GM03348 (cell line): ENCODE measurements at places on chromosomes 6 and 20.
A peak's percentile ranks its signal among the peaks of the same experiment; 100 is the strongest.

DNA sequence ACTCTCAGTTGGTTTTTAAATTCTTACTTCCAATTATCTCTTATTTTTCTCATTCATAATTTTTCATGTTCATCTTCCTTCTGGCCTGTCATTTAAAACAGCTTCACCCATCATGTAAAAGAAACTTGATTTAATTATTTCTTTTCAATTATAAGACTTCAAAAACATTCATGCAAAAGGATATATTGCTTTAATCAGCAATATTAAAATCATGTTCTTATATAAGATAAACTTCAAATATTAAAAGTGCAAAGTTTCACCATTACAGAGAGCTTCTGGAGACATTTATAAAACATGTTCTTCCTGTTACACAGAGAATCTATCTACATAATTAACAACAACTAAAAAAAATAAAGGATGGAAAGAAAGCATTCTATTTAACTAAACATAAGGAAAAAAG lies 396.7 kb upstream of the RUNX2 start:
- DNase-seq, result no peak

DNA sequence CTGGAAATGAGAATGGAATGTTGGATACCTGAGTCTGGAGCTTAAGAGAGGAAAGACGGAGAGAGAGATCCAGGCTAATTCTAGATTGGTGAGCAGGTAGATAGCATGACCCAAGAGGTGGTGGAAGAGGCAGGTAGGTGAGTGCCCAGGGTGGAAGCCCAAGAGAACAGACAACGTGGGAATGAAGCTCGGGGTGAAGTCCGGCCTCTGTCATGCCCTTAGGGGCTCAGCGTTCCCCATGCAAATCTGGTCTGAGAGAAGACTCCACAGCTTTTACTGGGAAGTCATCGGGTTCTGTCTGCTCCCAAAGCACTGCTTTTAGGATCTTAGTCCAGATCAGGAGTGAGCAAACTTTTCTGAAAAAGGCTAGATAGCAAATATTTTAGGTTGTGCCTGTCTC lies 3.6 kb downstream of the NELFCD start:
- DNase-seq, result no peak

GRCh38 chr6:149043476-149044130 lies 273.9 kb upstream of the TAB2 start:
- no peak for DNase-seq

DNA sequence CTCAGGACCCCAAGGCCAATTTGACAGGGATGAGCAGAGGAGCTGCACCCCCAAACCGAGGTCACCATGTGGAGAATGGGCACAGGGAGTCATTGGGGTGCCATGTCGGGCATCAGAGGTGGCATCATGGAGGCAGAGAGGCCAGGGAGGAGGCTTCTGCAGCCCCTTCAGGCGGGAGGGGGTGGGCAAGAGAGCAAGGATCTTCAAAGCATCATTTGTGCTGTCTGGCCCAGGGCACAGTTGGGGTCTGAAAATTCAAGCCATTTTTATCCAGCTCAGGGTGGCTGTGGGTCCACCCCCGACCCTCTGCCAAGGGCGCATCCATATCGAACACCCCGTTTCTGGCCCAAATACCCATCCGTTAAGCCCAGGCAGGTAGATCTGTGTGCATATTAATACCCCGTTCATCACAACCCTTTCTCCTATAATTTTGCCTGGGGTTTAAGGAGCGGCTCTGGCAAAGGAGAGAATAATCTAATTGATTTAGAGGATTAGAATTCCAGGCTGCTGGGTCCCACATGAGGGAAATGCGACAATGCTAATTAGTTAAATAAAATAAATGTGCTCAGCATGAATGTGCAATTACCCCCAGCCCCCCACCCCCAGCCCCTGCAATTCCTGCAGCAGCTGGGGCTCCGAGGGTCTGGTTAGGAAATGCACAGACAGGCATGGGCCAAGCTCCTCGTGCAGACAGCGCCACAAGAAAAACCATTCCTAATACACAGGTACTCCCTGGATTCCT lies 31.9 kb downstream of the VSTM2L start:
- no peak for DNase-seq

GRCh38 chr6:24273096-24273870 lies 84.6 kb downstream of the DCDC2 start:
- no peak for DNase-seq

DNA sequence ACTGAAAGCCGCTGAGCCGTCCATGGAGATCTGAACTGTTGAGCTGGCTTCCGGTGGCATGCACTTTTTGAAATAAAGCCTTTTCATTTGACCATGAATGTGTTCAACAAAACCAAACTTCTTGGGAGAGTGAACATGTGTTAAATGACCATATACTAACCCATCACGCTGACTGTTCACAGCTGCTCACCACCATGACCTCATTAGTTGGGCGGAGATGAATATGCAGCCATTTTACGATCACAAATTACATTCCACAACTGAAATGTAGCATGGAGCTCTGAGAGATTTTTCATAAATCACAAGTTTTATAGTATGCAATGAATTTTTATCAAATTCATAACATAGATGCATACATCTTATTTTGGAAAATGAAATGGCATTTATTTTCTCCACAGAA lies 4.2 kb downstream of the RAMACL start:
- DNase-seq, result no peak

GRCh38 chr6:159687341-159687740 lies 5.7 kb downstream of the SOD2 start:
- DNase-seq, result no peak

- DNase-seq, result no peak
Measured at GRCh38 chr6:79416931-79417330, 120.3 kb downstream of the LCA5 start.

DNA sequence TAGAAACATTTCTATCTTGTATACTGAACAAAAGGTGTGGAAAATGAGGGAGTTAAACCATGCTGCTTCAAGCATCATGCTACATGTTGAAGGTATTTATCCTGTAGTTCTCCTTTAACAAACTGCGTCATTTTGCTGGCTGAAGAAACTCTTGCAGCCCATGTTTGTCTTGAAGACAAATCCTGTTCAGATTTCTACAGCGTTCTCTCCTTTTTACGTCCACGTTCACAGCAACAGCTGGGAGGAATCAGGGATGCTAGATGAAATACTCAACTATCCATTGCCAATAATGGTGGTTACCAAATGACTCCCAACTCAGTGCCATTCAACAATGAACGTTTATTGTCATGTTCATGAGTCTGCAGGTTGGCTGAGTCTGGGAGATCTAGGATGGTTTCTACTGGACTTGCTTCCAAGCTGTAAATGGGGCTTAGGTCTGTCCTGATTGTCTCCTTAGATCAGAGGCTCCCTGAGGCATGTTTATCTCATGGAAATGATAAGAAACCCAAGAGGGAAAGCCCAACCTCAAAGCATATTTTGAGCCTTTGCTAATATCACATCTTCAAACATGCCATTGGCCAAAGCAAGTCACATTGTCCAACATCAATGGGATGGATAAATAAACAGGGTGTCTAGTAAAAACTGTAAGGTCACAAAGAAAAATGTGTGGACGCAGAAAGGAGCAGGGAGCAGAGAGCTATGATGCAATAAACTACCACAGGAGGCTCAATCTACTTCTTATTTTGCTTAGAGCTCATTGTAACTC lies 2.7 kb upstream of the PLCB1 start:
- no peak for DNase-seq

GRCh38 chr6:44044154-44044539 lies 83.1 kb downstream of the MRPL14 start:
- no peak for DNase-seq

- DNase-seq, result peak; percentile 60
Measured at GRCh38 chr6:138654715-138655634, 118.6 kb upstream of the CCDC28A start.

- DNase-seq, result no peak
Measured at GRCh38 chr20:672963-673602, 2.5 kb downstream of the SCRT2 start.

DNA sequence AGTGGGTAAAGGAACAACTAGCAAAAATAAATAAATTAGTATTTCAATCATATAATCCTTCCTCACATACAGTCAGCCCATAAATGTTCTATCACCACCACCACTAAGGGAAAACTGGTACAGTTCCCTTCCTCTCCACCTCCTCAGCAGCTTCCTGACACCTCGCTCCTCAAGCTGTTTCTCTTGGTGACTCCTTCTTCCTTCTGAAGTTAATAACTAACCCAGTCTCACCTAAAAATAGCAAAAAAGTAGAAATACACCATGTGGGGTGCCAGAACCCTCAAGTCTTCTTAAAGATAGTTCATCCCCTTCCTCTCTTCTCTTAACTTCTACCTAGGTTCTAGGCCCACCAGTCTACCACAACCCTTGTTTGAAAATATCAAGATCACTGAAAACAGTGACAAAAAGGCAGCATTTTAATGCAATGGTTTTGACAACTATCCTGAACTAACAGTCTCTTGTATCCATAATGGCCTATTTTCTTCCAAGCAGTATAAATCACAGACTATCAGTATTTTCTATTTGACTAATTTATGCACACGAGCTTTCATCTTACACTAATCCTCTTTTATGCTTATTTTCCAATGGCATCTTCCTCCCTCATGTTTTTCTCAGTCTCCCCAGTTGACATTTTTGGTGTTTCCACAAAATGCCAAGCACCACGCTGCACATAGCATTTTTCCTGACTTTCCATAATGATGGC lies 85.5 kb downstream of the KHDC1L start:
- no peak for DNase-seq

GRCh38 chr6:32830017-32830416 lies 8.5 kb downstream of the TAP2 start:
- no peak for DNase-seq

DNA sequence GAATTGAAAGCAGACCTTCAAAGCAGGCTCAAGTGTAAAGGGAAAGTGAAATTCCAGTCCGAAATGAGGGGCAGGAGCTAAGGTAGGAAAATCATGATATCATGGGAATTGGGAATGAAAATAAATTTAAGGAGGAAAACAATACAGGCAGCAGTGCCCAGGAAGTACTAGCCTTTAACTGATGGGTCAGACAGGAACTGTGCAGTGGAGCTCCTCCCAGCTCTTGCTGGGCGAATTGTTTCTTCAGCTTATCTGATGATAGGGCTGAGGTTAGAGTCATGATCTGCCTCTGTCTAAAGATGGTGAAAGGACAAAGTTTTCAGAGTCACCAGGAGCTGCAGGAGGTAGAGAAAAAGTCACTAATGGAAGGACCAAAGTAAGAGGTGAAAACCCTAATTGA lies 457.9 kb upstream of the PTCHD4 start:
- peak; percentile 10 for DNase-seq

DNA sequence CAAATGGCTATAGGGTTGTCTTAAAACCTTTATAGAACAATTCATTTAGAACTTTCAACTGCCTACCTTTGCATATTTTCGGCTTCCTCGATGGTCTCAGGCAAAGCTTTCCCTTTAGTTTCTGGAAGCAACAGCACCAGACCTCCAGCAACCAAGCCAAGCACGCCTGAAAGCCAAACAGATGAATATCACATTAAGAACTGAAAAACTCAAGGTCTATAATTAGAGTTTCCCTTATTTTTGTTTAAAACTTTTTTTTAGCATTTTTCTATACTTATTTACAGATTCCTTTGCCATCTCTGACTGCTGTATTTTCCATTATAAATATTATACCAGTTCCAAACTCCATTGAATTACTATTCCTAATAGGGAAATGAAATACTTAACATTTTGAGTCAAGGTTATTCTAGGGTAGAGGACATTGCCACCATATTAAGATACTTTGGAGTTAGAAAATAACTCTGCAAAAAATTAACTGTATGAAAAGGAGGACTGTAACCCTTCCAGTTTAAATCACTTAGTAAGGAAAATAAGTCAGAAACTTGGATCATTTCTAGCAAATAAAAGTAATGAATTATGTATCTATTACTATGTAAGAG lies 33.9 kb downstream of the SLC22A2 start:
- no peak for DNase-seq

DNA sequence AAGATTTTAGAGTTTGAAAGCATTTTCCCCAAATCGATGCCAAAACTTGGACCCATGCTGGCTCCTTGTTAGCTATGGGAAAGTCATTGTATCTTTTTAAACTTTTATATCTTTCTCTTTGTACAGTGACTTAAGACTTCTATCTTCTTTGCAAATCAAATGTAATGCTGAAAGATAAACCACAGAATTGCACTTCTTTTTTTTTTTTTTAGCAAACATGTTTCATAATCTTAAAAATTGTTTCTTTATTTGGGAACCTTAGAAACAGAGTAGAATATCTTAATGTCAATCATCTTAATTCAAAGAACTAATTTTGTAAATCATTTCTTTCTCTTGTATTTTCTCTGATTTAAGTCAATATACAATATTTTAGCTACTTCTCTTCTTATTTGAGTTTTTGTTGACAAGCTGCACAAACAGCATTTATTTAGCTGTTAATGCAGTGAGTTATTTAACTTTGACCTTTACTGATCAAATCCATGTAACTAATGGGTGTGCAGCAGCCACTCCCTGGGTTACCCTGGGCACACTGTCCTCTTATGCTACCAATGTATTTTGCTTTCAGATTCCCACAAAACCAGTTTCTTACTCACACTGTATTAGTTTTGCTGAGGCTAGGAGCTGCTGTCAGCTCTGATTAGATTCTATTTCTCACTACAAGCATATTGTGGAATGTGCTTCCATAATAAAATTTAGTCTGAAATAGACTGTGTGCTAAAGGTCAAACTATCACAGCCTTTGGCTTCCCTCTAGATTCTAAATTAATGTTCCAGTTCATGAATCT lies 279.6 kb downstream of the ADGB start:
- DNase-seq, result no peak

DNA sequence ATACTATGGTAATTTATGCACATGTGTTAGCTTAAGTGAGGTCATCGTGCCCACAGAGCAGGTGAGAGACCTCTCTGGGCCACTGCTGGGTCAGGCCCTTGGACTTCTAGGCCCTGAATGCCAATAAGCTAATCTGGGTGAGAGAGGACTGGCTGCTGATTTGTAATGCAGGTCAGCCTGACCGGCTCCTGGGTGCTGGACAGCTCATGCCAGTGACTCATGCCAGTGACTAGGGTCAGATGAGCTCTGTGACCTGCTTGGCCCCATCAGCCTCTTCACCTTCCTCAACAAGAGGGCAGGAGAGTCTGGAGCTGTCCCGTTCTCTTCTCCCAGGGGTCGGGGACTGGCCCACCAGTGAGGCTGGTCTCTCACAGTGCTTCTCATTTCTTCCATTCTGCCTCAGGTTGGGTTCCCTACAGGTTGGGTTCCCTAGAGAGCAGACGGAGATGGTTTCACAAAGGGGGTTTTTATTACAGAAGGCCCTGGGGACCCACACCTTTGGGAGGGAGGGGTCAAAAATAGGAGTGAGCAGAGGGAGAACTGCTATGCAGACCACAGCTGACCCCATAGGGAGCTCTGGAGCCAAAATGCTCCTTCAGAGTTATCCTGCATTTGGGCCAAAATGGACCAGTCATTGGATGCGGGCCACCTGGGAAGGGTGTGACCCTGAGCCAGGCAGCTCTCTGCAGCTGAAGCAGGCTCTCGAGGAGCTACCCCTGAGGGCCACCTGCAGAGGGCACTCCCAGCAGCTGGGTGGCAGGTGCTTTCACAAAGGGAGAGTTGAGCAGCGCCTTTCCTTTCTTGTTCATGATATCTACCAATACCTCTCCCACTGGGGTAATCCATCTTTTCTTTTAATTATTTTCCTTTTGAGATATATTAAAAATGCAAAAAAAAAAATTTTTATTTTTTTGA lies 2.2 kb upstream of the OXT start:
- no peak for DNase-seq

- DNase-seq, result peak; percentile 67
Measured at GRCh38 chr20:37734228-37734985, 40.6 kb downstream of the CTNNBL1 start.

GRCh38 chr6:119067091-119067490 lies 11.4 kb downstream of the FAM184A start:
- DNase-seq, result no peak
